ENCODE measurements at places on chromosomes 3 and 15. TPM values are rescaled to one million over a fixed set of nuclear protein-coding genes. Genes with fewer than 3 reads are reported as not detected.

Gene NEK11
- polyA plus RNA-seq = 0.56 TPM

DNA sequence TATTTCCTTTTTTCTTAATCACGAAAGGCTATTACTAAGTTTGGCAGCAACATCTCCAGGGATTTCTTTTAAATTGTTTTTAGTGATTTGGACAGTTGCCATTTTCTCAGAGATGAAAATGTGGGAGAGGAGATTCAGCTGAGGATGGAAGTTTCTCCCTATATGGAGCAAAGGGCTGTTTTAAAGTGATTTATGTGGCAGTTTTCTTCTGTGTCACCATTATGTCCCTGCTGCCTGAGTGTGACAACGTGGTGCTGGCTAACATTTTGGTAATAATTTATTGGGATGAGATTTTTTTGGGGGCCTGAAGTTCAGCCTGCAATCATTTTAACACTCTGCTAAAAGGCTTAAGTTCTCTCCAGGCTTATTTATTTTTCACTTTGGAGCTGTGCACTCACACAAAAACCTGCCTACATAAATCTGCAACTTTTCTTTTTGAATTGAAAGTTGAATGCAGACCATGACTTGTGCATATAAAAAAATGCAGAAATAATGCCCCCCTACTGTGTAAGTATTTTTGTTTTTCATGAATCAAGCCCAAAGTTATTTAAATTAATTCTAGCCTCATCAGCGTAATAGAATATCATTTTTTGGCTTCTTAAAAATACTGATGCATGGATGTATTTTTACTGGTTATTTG lies 210.9 kb downstream of the ZIC1 start:
- H3K4me1 ChIP-seq = no peaks in the 10 kb centered on the region
- no peak for DNase-seq
- H3K4me3 ChIP-seq = no peak overlapping the region

Gene VPS39
- 102 TPM for polyA plus RNA-seq

- no peak for DNase-seq
- H3K4me1 ChIP-seq = no peaks in the 10 kb centered on the region
Measured at GRCh38 chr3:97996988-97997387, 24.8 kb upstream of the RIOX2 start.

DNA sequence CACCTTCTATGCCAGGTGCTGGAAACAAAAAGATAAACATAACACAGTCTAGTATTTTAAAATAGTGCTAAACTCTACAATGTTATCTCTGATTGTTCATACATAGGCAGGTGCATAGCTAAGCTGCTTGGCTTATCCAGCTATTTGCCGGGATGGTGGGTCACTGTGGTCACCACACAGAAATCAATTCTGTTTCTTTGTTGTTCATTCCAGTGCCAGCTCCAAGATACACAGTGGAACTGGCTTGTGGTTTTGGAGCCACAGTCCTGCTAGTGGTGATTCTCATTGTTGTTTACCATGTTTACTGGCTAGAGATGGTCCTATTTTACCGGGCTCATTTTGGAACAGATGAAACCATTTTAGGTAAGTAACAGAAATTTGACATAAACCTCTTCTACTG lies 130.2 kb downstream of the IL1RAP start:
- H3K27ac ChIP-seq = no peak overlapping the region
- H3K27me3 ChIP-seq = no peaks in the 10 kb centered on the region
- DNase-seq = no peak
- peaks cover 5% of the 10 kb centered on the region for H3K36me3 ChIP-seq
- no peak overlapping the region for H3K4me3 ChIP-seq

- H3K4me1 ChIP-seq = no peaks in the 10 kb centered on the region
- no peaks in the 10 kb centered on the region for H3K36me3 ChIP-seq
- no peaks in the 10 kb centered on the region for H3K27me3 ChIP-seq
- no peak for DNase-seq
- no peak overlapping the region for H3K4me3 ChIP-seq
- H3K27ac ChIP-seq = no peak overlapping the region
Measured at GRCh38 chr3:110767838-110768237, 303.8 kb upstream of the NECTIN3 start.

Gene TRAT1
- polyA plus RNA-seq = not detected

GRCh38 chr15:61049934-61050333 lies 179.2 kb downstream of the RORA start:
- peaks cover 8% of the 10 kb centered on the region for H3K4me1 ChIP-seq
- no peak for DNase-seq
- no peak overlapping the region for H3K4me3 ChIP-seq
- no peak overlapping the region for H3K27ac ChIP-seq
- no peaks in the 10 kb centered on the region for H3K27me3 ChIP-seq

- peaks cover 39% of the 10 kb centered on the region for H3K36me3 ChIP-seq
- H3K27ac ChIP-seq = no peak overlapping the region
- H3K27me3 ChIP-seq = no peaks in the 10 kb centered on the region
- no peak for DNase-seq
Measured at GRCh38 chr3:52529376-52530333, 4.0 kb downstream of the NT5DC2 start.

GRCh38 chr3:134453631-134454030 lies 32.2 kb downstream of the ANAPC13 start:
- no peak overlapping the region for H3K27ac ChIP-seq
- H3K4me1 ChIP-seq = peaks cover 8% of the 10 kb centered on the region
- DNase-seq = no peak
- no peaks in the 10 kb centered on the region for H3K27me3 ChIP-seq
- no peak overlapping the region for H3K4me3 ChIP-seq
- H3K36me3 ChIP-seq = no peaks in the 10 kb centered on the region

Gene DNAJB8
- polyA plus RNA-seq = not detected

Gene NMNAT3
- 1.4 TPM for polyA plus RNA-seq

Gene FMN1
- 0.34 TPM for polyA plus RNA-seq

GRCh38 chr3:70982700-70983140 lies 600.8 kb downstream of the FOXP1 start:
- no peak for DNase-seq
- H3K4me3 ChIP-seq = no peak overlapping the region
- H3K4me1 ChIP-seq = no peaks in the 10 kb centered on the region
- H3K27me3 ChIP-seq = no peaks in the 10 kb centered on the region
- H3K36me3 ChIP-seq = peaks cover 40% of the 10 kb centered on the region

DNA sequence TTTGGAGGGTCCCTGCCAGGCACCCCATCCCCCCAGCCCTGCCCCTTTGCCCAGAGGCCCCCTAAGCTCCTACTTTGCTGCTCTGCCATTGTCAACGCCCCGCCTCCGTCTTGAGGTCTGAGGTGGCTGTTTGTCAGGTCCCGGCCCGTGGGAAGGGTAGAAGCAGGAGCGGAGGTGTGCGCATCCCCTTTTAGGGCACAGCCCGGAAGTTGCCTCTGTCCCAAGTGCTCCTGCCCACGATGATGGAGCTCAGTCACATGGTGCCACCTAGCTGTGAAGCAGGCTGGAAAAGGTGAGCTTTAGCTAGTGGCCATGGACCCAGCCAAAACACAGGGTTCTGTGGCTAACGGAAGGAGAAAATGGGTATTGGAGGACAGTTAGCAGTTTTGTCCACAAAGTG lies 28.5 kb upstream of the LCTL start:
- no peak for DNase-seq
- H3K36me3 ChIP-seq = no peaks in the 10 kb centered on the region
- H3K4me1 ChIP-seq = no peaks in the 10 kb centered on the region
- no peak overlapping the region for H3K4me3 ChIP-seq

DNA sequence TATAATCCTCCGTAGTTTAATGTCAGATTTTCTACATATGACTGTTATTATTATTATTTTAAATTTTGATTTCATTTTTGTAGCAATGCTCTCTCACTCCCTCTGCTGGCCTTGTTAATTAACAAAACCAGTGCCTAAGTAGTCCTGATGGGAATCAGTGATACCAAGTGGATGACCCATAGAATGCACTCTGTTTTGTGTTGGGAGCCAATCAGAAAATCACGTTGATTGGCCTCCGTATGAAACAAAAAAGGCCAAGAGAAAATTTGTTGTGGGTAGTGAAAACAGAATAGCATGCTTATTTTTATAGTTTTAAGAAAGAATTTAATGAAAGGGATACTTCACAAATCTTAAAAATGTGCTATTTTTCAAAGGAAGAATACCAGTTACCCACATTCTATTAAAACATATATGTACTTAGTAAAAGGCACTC lies 34.4 kb upstream of the MEIS2 start:
- no peak for DNase-seq
- no peak overlapping the region for H3K4me3 ChIP-seq
- no peak overlapping the region for H3K27ac ChIP-seq
- H3K4me1 ChIP-seq = no peaks in the 10 kb centered on the region
- no peaks in the 10 kb centered on the region for H3K36me3 ChIP-seq

Gene DIS3L
- polyA plus RNA-seq = 7.6 TPM

GRCh38 chr3:25293736-25294135 lies 134.3 kb upstream of the RARB start:
- H3K4me1 ChIP-seq = no peaks in the 10 kb centered on the region
- DNase-seq = no peak
- no peak overlapping the region for H3K27ac ChIP-seq
- H3K27me3 ChIP-seq = no peaks in the 10 kb centered on the region
- H3K4me3 ChIP-seq = no peak overlapping the region
- no peaks in the 10 kb centered on the region for H3K36me3 ChIP-seq

Gene LPP
- polyA plus RNA-seq = 23.2 TPM

Gene HHATL
- polyA plus RNA-seq = not detected

Gene SLC24A5
- not detected for polyA plus RNA-seq

Gene EMC7
- polyA plus RNA-seq = 135 TPM

- DNase-seq = no peak
- peak overlapping the region; percentile 49 for H3K27ac ChIP-seq
- H3K36me3 ChIP-seq = peaks cover 11% of the 10 kb centered on the region
- H3K4me3 ChIP-seq = no peak overlapping the region
- H3K4me1 ChIP-seq = peaks cover 40% of the 10 kb centered on the region
Measured at GRCh38 chr3:157447026-157447694, 10.5 kb downstream of the PTX3 start.

DNA sequence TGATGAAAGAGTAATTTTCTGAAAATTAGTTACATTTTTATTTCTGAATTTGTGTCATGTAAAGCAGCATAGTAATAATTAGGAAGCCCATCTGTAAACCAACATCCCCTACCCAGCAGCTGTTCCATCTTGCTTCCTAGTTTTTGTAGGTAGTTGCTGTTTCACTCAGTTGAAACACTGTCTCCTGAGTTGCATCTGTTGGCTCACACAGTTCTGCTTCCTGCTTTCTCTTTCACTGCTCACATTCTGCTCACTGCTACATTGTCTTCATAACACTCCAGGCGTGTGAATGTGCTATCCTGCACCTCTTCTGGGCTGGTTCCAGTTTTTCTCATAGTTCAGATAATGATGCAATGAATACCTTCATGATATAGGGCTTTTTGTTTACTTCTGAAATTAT lies 123.4 kb downstream of the EPHB1 start:
- no peaks in the 10 kb centered on the region for H3K27me3 ChIP-seq
- H3K4me3 ChIP-seq = no peak overlapping the region
- H3K36me3 ChIP-seq = no peaks in the 10 kb centered on the region
- H3K4me1 ChIP-seq = peaks cover 20% of the 10 kb centered on the region
